Activated T-helper 1 cell treated with Interleukin-2 at 50 U/mL for 16 hours (primary cell): ENCODE measurements at places on chromosomes 12 and 14.

- no peak for DNase-seq
Measured at GRCh38 chr14:96040828-96041371, 1.7 kb downstream of the C14orf132 start.

DNA sequence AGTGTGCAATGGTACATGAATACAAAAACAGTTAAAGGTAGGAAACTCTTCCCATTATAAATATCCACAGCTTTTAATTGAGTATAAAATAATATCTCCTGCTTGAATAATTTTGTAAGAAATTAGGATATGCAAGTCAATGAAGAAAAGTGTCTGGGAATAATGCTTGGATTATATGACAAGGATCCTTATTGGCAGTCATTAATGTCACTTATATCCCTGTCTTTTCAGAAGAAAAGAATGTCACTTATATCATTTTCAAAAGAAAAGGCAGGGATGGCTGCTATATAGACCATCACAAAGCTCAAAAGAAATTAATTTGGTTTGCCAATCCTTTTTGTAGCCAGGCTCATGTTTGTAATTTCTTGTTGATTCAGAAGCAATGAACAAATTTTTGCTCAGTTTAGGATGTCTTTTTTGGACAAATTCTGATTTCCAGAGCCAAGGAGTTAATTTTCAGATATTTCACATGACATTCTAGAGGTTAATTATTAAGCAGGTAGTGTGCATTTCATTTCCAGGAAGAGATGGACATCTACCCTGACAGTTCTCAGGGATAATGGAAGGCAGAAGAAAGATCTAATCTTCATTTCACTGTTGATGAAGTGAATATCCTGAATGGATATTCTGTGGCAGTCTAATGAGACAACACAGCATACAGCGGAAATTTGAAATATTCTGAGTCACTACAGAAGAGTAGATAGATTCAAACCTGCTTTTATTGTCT lies 299.8 kb downstream of the RPS29 start:
- DNase-seq = no peak

- DNase-seq = no peak
Measured at GRCh38 chr12:42267413-42268190, 29.6 kb upstream of the YAF2 start.

GRCh38 chr12:69932676-69933552 lies 107.9 kb downstream of the MYRFL start:
- DNase-seq = no peak

GRCh38 chr12:52832451-52832850 lies 1.7 kb downstream of the KRT79 start:
- DNase-seq = no peak

DNA sequence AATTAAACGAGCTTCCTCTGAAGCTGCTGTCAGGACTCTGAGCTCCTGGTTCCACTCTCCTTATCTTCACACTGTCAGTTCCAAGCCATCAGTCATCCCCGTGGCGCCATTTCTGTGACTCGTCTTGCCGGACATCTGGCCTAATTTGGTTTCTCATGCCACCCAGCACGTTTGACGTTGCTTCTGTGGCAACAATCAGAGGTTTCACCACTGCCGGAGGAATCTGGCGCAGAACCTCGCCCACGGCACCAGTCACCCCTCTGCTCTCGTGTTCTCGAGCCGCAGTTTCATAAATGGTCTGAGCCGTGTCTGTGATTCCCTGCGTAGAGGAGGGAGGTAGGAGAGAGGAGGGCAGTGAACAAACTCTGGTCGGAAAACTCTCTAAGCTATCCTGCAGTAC lies 29.7 kb downstream of the BDKRB1 start:
- no peak for DNase-seq

DNA sequence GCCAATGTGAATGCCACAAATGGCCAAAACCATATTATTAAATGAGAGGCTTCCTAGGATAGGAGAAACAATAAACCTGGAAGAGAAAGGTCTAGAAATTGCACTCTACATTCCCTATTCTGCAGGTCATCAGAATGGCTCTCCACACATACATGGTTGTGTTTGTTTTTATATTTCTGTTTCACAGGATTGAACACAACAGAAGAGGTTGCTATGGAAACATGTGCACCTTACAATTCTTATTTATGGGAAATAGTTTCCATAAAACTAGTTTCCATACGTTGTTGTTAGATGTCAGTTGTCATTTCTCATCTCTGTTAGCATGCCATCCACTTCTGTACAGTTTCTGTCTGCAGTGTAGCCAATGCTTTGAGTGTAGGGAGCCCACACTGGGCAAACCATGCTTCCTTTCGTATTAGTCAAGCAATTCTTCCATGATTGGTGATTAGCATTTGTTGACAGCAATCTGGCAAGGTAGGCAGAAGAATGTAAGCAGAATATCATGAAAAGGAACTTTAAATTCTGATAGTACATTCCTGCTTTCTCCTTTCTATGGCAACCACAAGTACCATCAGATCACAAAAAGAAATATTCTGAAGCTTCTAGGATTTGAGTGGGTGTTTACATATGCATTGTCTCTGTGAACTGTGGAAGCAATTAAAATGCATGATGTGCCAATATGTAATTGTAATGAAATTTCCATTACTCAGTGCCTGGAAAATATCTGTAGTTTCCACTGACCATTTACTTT lies 141.6 kb upstream of the AVPR1A start:
- DNase-seq = no peak

DNA sequence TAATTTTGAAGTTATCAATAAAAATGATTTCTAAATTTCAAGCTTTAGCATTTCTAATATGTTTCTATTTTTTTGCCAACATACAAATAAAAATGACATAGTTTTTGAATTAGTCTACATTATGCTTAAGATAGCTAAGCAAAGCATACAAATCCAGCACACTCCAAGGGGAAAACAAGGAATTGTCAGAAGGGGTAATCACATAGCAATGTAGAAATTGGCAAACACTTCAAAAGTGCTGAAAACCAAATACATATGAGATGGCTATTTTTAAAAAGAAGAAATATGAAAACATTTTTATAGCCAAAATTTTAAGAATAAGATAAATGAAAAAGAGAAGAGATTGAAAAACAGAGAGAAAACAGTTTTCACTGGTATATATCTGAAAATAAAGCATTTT lies 308.0 kb downstream of the SLC6A15 start:
- DNase-seq = no peak
